ENCODE measurements at places on chromosomes 1 and 21. TPM values are rescaled to one million over a fixed set of nuclear protein-coding genes. Genes with fewer than 3 reads are reported as not detected.

FCRL6 gene
- not detected for total RNA-seq

ITLN1 gene
- total RNA-seq: not detected

ADORA3 gene
- total RNA-seq: not detected

GRCh38 chr1:24695202-24695974, 49.9 kb upstream of the CLIC4 start:
- no peaks in the 10 kb centered on the region for H3K4me1 ChIP-seq
- no peak overlapping the region for H3K27ac ChIP-seq
- no peaks in the 10 kb centered on the region for H3K36me3 ChIP-seq
- H3K27me3 ChIP-seq: no peaks in the 10 kb centered on the region

- no peak for DNase-seq
- H3K27me3 ChIP-seq: no peaks in the 10 kb centered on the region
- no peak overlapping the region for H3K27ac ChIP-seq
- no peak overlapping the region for H3K4me3 ChIP-seq
- H3K36me3 ChIP-seq: no peaks in the 10 kb centered on the region
Measured at GRCh38 chr1:49854741-49855140, 169.0 kb downstream of the AGBL4 start.

DNA sequence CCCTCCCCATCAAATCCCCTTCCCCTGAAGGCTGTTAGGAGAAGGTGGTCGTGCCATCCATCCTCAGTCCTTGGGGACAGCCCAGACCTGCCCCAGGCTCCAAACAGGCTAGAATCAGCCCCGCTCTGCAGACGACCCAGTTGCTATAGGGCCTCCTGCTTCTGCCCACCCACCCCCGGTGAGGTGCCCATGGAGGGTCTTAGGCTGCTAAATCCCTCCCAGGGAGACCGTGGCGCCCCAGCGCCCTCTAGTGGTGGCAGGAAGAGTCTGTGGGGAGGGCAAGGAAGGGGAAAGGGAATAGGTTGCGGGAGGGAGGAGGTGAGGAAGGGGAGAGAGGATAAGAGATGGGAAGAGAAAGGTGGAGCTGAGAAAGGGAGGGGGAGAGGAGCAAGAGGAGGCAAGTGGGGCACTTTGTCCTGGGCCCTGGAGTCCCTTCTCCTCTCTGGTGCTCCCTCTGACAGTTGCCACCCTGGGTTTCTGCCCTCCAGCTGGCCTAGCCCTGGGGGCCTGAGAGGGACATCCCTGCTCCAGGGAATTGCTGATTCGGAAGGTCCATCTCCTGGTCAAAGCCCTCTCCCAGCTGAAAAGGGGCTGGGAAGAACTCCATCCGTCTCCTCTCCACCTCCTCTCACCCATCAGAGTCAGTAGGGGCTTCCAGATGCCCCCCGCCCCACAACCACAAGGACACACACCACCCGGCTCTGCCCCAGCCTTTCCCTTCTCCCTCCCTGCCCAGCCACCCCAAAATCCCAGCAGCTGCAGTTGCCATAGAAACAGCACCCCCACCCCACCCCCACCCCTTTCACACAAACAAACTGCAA, 55.4 kb downstream of the CAMK2N1 start:
- no peaks in the 10 kb centered on the region for H3K27me3 ChIP-seq
- DNase-seq: peak; percentile 25
- no peaks in the 10 kb centered on the region for H3K36me3 ChIP-seq
- H3K4me1 ChIP-seq: peaks cover 13% of the 10 kb centered on the region
- H3K27ac ChIP-seq: no peak overlapping the region

DNA sequence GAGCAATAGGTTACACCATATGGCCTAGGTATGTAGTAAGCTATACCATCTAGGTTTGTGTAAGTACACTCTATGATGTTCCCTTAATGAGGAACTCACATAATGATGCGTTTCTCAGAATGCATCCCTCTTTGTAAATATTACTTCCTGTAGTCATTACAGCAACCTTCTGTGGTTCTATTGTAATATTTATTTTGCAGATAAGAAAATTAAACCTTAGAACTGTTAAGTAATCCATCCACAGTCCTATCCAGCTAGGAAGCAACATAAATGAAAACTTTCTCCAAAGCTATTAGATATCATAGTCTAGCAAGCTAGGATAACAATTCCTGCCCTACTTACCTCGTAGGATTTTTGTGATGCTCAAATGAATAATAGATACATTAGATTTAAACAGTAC, 88.7 kb downstream of the WLS start:
- no peak overlapping the region for H3K4me3 ChIP-seq
- peaks cover 13% of the 10 kb centered on the region for H3K4me1 ChIP-seq
- no peaks in the 10 kb centered on the region for H3K27me3 ChIP-seq
- DNase-seq: no peak
